ENCODE measurements at places on chromosomes 13 and 19.

DNA sequence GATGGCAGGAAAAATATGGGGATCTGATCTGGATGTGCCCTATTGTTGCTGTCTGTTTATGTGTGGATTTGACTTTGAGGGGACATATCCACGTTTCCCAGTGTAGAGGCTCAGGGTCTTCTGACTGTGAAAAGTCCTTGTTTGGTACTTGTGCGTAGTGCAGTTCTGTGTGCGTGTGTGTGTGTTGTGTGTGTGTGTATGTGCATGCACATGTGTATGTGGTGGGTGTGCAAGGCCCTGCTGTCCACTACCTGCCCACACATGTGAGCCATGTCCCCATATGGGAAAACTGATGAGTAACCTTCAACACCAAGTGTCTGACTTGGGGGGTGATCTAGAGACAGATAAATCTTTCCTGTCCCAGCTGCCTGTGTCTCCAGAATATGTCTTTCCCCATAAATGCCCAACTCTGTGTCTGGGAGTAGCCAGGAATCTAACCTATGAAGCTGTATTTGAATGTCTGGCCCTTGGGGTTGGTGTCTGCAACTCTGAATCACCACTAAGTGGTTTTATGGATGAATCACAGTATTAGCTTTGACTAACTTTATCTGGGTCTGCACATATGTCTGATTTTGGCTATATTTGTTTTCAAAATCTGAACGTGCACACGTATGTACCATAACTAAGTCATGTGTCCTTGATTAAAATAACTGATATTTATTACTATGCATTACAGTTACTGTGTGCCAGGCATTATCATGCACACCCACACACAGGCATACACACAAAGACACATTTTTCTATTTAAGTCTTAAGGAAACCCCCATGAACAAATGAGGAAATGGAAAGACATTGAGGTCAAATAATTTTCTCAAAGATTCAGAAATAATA, 17.4 kb downstream of the KLK2 start:
- ATAC-seq: peak; percentile 72

- no peak for ATAC-seq
These were observed 2.5 kb downstream of the FTL start for GRCh38 chr19:48967346-48968178.

GRCh38 chr13:79736356-79736755, 255.4 kb downstream of the NDFIP2 start:
- no peak for ATAC-seq

- no peak for ATAC-seq
These were observed 37.4 kb downstream of the COG6 start for GRCh38 chr13:39692660-39693438.

GRCh38 chr19:7879836-7880235, 5.6 kb upstream of the PRR36 start:
- ATAC-seq: no peak

DNA sequence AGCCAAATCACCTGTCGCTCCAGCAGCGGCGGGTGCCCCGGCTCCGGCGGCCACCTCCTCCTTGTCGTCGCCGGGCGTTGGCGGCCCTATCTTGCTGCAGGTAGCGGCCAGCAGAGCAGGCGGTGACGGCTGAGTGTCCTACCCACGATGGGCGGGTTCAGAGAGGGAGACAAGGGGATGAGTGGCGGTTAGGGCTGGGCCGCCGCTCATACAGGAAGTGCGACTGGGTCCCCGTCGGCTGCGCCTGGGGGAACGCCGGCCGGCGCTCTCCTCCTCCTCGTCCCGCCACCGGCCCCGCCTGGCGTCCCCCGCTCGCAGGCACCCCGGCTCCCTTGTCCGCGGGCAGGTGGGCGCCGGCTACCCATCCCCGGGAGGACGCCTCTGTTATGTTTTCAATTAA, 1692.0 kb downstream of the SLITRK5 start:
- ATAC-seq: peak; percentile 74

- no peak for ATAC-seq
These were observed 57.3 kb downstream of the MBD3L2B start for GRCh38 chr19:6963937-6964336.

GRCh38 chr13:59666504-59666903, 497.2 kb downstream of the DIAPH3 start:
- no peak for ATAC-seq

DNA sequence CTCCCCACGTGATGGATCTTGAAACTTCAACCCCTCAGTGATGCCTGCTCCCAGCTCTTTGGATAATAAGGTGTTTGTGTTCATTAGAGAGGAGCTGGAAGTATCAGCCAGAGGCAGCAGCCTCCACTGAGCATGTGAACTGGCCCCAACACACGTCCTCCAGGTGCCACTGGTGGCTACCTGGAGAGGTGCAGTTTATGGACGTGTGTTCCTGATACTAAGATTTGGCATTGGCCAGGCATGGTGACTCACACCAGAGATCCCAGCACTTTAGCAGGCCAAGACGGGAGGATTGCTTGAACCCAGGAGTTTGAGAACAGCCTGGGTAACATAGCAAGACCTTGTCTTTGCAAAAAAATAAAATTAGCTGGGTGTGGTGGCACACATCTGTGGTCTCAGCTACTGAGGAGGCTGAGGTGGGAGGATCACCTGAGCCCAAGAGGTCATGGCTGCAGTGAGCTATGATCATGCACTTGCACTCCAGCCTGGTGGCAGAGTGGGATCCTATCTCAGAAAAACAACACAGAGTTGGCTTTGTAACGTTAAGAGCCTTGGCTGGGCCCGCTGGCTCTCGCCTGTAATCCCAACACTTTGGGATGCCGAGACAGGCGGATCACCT, 34.4 kb downstream of the SLC25A42 start:
- ATAC-seq: no peak

GRCh38 chr13:74465271-74465670, 331.1 kb upstream of the KLF12 start:
- no peak for ATAC-seq

GRCh38 chr19:17794412-17794730, 567 bp upstream of the B3GNT3 start:
- ATAC-seq: no peak

DNA sequence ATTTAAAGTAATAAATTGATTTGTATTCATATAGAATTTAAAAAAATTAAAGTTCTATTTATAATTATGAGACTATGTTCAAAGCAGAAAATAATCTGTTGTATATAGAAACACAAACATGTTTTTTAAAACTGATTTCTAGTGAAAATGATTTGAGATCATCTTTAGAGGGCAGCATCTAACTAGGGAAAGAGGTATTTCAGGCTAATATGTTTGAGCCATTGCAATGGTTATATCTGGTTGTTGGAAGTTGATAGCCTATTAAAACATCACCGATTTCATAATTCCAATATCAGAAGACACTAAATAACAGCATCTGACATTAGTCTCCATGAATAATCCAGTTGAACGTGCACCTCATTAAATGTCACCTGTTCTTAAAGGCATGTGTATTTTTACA, 79.8 kb upstream of the SLITRK6 start:
- ATAC-seq: no peak

DNA sequence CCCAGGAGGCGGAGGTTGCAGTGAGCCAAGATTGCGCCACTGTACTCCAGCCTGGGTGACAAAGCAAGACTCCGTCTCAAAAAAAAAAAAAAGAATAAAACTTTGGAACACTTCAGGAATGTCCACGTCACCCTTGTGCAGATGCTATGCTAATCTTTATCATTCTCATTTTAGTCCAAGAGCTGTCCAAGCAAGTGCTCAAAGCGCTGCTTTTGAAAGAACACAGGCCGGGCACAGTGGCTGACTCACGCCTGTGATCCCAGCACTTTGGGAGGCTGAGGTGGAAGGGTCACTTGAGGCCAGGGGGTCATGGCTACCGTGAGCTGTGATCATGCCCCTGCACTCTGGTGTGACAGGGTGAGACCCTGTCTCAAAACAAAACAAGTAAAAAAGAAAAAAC, 11.1 kb upstream of the UQCR11 start:
- ATAC-seq: no peak

- ATAC-seq: peak; percentile 79
These were observed 12.7 kb downstream of the KDM4B start for GRCh38 chr19:4981681-4981958.

DNA sequence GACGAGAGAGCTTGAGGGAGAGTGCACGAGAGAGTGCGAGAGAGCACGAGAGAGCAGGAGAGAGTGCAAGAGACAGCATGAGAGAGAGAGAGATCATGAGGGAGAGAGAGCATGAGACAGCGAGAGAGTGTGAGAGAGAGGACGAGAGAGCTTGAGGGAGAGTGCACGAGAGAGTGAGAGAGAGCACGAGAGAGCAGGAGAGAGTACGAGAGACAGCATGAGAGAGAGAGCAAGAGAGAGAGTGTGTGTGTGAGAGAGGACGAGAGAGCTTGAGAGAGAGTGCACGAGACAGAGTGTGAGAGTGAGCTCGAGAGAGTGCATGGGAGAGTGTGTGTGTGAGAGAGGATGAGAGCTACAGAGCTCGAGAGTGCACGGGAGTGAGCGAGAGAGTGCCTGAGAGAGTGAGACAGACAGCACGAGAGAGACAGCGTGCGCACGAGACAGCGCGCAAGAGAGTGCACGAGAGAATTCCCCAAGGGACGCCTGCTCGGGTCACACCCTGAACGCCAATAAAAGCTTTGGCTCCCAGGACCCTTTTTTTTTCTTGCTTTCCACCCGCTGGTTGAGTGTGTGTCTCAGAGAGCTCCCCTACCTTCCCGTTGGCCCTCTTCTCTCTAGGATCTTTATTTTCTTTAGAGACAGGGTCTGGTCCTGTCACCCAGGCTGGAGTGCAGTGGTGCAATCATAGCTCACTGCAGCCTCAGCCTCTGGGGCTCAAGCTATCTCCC, 3.7 kb downstream of the CD70 start:
- ATAC-seq: peak; percentile 49

DNA sequence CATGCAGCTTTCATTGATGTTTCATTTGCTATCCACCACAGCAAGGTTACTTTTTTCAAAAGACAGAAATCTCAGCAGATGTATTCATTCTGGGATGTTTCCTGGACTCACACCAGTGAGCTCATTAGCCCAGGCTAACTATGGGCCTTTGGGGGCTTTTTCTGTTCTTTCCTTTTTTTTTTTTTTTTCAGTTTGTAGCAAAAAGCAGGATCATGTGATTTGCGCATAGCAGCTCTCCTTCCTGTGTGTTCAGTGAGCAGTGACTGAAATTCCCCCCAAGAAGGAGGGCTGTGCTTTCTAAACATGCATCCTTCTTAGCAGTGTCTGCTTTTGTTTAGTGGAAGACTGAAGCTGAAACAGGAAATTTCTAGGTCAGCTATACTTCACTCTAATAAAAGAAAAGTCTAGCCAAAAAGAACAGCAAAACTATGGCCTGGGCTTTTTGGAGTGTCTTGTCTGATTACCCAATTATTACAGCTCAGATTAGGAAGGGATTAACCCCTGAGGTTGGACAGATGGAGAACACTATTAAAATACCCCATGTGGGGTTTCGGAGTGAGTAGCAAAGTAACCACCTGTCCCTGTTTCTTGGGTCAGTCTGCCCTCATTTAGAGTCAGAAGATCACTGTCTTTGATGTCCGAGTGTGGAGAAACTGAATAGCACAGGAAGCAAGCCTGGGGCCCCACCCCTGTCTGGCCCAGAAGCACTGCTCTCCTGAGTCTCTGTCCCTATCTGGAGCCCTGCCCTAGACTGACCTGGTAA, 8.9 kb upstream of the AMER2 start:
- ATAC-seq: peak; percentile 65

DNA sequence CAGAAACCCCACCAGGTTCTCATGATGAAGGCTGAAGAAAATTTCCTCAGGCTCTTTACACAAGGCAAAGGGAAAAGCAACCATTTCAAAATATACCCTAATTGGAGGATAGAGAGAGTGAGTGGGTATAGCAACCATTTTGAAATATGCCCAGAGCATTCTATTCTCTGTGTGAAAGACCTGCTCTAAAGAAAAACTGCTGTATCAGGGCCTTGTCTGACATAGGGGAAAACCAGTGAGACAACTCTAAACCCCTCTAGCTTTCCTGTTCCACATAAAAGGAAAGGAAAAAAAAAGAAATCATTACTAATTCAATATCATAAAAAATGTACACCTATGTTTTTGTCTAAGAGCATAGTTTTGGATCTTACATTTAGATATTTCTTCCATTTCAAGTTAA, 42.3 kb downstream of the TPTE2 start:
- ATAC-seq: no peak

- ATAC-seq: no peak
These were observed 32.8 kb downstream of the TNFSF13B start for GRCh38 chr13:108302279-108302678.

GRCh38 chr13:61727767-61728166, 312.1 kb upstream of the PCDH20 start:
- ATAC-seq: no peak

GRCh38 chr13:97274829-97275649, 52.9 kb downstream of the MBNL2 start:
- ATAC-seq: no peak

DNA sequence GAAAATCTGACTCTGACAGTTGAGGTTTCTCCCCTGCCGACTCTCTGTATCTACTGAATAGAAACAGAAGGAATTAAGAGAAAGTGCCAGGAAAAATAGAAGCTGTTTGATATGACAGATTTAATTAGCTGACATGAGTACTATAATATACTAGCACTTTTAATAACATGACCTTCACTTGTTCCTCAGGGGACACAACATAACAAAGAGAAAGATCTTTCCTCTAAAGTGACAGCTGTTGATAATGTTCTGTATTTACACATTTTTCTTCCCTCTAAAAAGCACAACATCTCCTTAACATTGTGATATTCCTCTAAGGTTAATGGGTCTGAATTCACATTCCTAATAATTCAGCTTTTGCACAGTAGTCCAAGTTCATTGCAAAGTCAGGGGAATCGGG, 1136.0 kb downstream of the PCDH17 start:
- ATAC-seq: no peak

DNA sequence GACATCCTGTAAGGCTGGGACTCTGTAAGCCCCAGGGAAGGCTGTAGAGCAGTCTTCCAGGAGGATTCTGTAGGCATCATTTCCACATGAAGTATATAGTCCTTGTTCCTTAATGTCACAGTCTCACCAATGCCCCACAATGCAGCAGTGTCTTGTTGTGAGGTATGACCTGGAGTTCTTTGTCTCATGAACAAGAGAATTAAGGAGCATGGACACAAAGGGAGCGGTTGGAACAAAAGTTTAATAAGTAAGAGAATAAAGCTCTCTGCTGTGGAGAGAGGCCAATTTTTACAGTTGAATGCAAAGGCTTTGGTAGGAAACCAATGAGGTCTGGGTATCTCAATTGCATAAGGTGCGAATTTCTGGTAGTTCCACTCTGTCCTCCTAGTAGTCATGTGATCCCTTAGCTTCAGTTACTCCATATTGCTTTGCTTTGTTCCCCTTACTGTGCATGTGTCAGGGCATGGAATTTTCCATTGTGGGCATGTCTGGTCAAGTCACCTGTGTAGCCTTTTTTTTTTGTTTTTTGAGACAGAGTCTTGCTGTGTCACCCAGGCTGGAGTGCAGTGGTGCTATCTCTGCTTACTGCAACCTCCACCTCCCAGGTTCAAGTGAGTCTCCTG, 124.3 kb upstream of the TMTC4 start:
- no peak for ATAC-seq

GRCh38 chr19:53549340-53549739, 11.4 kb downstream of the ZNF331 start:
- ATAC-seq: no peak

- ATAC-seq: no peak
These were observed 676.7 kb upstream of the SPRY2 start for GRCh38 chr13:81017513-81018152.

- no peak for ATAC-seq
These were observed 195.3 kb downstream of the USP12 start for GRCh38 chr13:26976313-26976712.

Data from stimulated activated memory B cell treated with anti-CD40 and anti-IgM and Interleukin-4, amounts not matched to agents 10 μg/mL and 1 μg/mL and 100 μg/mL, for 72 hours (primary cell).